Smooth muscle cell of the umbilical artery (primary cell): ENCODE measurements at places on chromosomes 12 and 14. TPM values are rescaled to one million over a fixed set of nuclear protein-coding genes. Genes with fewer than 3 reads are reported as not detected.

Gene FAM234B
- total RNA-seq = 10.1 and 10.9 TPM in 2 replicates

Gene SPIC
- total RNA-seq = not detected in 2 replicates

Gene CCDC197
- total RNA-seq = not detected in 2 replicates

Gene SLC6A13
- total RNA-seq = 0.42 TPM in 1 of 2 replicates, not detected in the other

Gene SMCO2
- 0.89 and 1.4 TPM in 2 replicates for total RNA-seq

Gene SRRM4
- total RNA-seq = under 0.01 TPM in 1 of 2 replicates, not detected in the other

Gene GPRC5D
- total RNA-seq = not detected in 2 replicates

Gene IFI27L1
- total RNA-seq = 11.0 and 22.0 TPM in 2 replicates

Gene RDH16
- total RNA-seq = 0.30 and 0.37 TPM in 2 replicates

Gene EXOC3L4
- 0.59 TPM in 1 of 2 replicates, not detected in the other for total RNA-seq

Gene VPS33A
- 21.7 and 31.2 TPM in 2 replicates for total RNA-seq

Gene ATL1
- total RNA-seq = 5.6 and 5.7 TPM in 2 replicates

Gene TEAD4
- total RNA-seq = 3.6 and 6.8 TPM in 2 replicates
